ENCODE measurements at places on chromosomes 12 and 14.

- DNase-seq = no peak
Observed at GRCh38 chr14:38839694-38840365, 263.2 kb downstream of the SEC23A start.

GRCh38 chr14:35295845-35296161 lies 3.6 kb downstream of the PSMA6 start:
- no peak for DNase-seq

DNA sequence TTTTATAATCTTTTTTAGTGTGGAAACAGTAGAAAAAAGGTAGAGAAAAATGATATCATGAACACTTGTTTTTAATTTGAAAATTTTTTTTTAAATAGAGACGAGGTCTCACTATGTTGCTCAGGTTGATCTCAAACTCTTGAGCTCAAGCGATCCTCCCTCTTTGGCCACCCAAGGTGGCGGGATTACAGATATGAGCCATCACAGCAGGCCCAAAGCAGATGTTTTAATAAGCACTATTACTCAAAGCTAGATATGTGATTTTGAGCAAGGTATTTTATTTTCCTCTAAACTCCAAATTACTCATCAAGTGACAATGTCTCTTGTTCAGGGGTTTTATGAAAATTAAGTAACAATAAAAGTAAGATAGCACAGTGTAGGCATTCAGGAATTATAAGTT lies 10.7 kb upstream of the WDR89 start:
- no peak for DNase-seq

GRCh38 chr14:68670359-68670715 lies 122.5 kb downstream of the ZFP36L1 start:
- DNase-seq = no peak

DNA sequence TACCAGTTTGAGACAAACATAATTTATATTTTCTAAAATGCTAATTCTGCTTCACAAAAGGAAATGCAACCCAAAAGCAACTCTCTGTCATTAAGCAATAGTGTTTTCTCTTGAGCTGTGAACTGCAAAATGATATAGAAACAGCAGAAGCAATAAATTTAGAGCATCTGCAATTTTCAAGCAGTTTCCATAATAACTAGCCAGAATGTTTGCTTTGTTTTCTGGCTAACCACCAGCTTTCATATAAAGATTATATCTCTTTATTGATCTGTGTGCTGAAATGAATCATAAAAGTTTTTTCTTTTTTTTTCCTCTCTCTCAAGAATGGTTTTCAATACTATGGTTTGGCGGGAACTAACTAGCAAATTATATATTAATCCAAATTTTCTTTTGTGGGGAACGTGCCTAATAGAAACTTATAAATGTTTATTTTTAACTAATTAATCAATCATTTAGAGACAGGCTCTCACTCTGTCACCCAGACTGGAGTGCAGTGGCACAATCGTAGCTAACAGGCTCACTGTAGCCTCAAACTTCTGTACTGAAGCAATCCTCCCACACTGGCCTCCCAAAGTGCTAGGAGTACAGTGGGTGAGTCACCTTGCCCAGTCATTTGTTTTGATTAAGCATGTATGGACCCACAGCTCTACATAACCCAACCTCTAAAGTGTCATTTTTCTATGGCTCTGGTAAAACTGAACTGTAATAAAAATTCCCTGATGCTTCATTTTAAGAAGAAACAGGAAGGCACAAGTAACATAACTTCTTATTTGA lies 830.1 kb upstream of the MGAT4C start:
- DNase-seq = no peak

DNA sequence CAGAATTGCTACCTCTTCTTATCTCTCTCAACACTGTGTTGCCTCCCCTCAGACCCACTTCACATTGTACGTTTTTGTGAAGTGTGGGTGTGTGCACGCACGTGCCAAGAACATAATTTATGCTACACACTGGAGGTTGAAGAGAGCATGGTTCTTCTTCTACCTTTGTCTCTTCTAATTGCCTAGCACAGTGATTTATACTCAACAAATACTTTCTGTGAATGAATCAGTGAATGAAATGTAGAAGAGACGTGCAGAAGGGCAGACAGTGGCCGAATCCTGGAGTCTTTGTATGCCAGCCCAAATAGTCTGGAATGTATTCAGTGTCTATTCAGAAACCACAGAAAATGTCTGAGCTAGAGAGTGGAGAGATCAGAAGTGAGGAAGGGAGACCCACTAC lies 4.6 kb upstream of the SAMD4A start:
- DNase-seq = peak; percentile 47

DNA sequence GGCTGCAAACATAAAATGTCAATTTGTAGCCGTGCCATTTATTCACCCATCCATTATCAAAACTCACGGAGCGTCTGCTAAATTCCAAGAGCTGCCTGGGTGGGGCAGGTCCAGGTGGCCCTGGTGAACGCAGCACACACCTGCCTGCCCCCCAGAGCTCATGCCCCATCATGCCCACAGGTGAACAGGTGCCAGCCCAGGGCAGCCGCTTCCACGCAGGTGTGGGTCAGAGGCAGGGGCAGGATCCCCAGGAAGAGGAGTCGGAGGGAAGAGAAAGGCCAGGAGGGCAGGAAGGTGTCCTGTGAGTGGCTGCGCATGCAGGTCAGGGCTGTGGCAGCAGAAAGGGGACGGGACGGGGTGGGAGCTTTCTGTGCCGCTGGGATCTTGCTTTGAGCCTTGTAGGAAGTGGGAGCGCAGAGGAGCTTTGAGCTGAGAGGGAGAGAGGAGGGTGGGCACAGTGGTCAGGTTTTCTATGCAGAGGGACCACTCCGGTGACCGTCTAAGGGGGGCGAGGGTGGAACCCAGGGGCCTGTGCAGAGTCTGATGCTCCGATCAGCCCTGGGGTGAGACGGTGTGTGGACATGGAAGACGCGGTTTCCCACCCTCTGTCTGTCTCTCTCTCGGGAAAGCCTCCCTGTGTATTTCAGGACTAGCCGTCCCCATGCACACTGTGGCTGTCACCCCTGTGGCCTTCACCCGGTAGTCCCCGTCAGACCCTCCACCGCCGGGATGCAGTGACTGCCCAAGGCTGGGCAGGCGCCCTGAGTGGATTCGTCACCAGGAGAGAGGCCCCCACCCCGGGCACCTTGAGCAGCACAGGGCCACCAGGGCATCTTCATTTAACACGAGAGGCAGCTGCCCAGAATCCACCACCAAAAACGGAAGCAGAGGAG lies 26.7 kb downstream of the GALNT9 start:
- no peak for DNase-seq

- no peak for DNase-seq
Observed at GRCh38 chr14:33280646-33281045, 342.0 kb downstream of the NPAS3 start.

- DNase-seq = no peak
Observed at GRCh38 chr12:74891083-74891668, 318.5 kb downstream of the KCNC2 start.

- no peak for DNase-seq
Observed at GRCh38 chr12:46473634-46474329, 101.2 kb upstream of the SLC38A2 start.

Measured in NCI-H187 treated with DMSO at 0.1 percent for 48 hours (cell line).